OCI-M1 (cell line): ENCODE measurements at places on chromosomes 7 and 10.
A peak's percentile ranks its signal among the peaks of the same experiment; 100 is the strongest.

DNA sequence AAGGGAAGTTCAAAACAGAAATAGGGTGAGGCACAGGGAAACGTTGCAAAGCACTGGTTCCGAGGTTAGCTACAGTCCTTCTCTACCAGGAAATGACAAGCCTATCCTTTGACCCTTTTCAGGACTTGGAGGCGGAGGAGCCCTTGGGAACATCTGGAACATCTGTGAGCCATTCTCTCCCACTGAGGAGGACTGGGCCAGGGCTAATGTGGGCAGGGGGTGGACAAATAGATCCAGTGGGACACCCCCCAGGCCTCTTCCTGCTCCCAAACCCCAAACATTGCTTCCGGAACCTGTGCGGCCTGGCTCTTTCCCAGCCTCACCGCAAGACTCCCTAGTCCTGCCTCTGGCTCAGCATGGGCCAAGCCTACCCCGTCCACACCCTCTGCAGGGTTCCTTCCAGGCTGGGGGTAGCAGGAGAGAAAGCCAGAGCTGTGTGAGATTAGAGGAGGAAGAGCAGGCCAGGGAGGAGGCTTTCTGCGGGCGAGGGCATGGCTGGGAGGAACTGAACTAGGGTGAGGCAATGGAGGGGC lies 36.5 kb downstream of the GHRHR start:
- DNase-seq = peak; percentile 11

DNA sequence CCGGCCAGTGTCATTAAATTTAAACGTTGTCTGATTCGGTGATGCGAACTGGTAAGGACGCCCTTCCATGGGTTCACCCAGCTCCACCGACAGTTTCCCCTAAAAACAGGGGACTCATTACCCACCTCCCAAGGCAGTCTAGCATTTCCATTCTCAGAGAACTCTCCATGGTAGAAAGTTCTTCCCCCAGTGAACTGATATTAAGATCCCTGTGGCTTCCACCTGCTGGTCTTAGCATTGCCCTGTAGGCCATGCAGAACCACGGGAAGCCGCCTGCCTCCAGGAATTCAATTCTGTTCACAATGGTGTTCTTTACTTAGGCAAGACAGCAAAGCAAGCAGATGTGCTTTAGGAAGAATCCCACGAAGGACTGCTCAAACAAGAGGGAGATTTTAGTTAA lies 128.9 kb upstream of the NANOS1 start:
- DNase-seq = no peak

GRCh38 chr10:17003651-17004286 lies 125.8 kb downstream of the CUBN start:
- DNase-seq = no peak

- no peak for DNase-seq
Observed at GRCh38 chr7:44519546-44519945, 21.6 kb downstream of the NPC1L1 start.

DNA sequence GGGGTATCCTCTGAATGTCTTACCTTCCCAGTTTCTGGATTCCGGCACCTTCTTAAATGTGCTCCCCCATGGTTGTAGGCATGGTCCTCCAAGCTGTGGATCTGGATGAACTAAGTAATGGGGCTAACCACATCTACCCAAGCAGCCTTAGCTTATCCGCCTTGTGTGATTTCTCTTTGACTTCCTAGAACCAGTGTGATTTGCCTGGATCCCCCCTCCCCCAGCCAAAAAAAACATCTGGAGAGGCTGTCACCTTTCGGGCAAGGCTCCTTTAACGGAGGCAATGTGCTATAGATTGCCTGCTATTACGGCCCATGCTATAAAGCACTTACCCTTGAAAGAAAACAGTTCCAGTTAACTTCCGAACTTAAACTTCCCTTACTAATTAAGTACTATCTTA lies 33.9 kb downstream of the C1GALT1 start:
- no peak for DNase-seq

DNA sequence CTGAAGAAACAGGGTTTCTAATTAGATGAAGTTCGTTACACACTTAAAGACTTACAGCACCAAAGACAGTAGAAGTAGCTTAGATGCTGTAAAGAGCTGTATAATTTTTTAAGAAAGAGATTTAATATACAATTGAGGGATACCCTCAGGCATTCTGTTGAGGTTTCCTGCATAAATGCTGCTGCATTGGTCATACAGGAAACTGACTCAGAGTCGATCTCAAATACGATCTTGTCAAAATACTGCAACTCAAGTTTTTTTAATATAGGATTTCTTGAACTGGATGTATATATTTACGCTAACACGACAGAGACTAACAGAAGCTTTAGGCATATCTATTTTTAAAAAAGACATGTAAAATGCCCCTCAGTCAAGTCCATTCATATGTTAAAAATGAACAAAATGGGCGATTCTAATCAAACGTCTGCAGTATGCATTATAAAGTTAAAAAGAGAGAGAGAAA lies 2.4 kb upstream of the ARID5B start:
- peak; percentile 77 for DNase-seq

- DNase-seq = no peak
Observed at GRCh38 chr7:133117452-133117851, 35.6 kb upstream of the CHCHD3 start.

GRCh38 chr7:84196084-84196503 lies 1.5 kb upstream of the SEMA3A start:
- peak; percentile 74 for DNase-seq

DNA sequence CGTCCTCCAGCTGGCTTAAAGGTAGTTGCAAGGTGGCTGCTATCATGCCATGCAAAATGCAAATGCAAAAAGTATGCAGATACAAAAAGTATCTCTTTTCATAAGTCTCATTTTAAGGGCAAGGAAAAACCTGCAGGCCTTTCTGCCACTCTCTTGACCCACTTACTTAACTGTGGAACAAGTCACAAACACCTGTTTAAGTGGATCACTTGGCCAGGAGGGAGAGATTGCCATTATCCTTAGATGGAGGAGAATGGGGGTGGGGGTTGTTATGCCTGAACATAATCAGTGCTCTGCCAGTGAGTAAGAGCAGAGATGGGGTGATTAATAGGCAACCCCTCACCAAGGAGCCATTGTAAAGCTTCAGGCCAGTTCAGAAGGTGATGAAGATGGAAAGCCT lies 25.1 kb upstream of the HERPUD2 start:
- no peak for DNase-seq

- DNase-seq = no peak
Observed at GRCh38 chr7:155227004-155227787, 70.5 kb upstream of the INSIG1 start.

- no peak for DNase-seq
Observed at GRCh38 chr7:146702898-146703297, 586.3 kb downstream of the CNTNAP2 start.

- no peak for DNase-seq
Observed at GRCh38 chr10:26679588-26679987, 17.9 kb upstream of the PDSS1 start.

- peak; percentile 87 for DNase-seq
Observed at GRCh38 chr7:140242057-140243031, 65.6 kb upstream of the KDM7A start.

DNA sequence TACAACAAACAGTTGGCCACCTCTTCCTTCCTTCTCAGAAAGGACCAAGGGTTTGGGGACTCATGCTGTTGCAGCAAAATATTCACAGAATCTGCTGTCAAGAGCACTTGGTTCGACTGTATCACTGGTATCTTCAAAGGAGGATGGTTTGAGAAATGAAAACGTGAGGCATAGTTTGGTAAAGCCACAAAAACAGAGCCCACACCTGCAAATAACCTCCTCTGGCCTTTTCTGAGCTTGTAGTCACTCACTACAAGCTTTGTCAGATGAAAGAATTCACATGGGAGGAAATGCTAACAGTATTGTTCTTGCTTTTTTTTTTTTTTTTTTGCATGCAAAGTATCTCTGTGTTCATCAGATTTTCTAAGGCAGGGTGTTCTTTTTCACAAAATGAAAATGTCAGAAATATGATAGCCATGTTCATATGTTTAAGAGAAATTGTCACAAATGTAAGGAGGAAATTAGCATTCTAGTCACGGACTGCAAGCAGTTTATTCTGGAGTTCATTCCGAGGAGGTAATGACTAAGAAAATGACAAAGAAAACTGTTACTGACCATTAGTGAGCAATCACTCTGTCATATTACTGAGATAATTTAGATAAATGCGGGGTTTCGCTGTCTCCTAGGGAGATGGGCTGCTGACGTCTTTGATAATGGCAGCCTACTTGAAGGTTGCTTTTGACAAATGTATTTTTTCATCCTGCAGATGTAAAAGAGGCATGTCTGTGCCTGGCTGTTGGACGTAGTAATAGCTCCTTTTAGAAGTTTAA lies 117.8 kb upstream of the MYO3A start:
- no peak for DNase-seq

DNA sequence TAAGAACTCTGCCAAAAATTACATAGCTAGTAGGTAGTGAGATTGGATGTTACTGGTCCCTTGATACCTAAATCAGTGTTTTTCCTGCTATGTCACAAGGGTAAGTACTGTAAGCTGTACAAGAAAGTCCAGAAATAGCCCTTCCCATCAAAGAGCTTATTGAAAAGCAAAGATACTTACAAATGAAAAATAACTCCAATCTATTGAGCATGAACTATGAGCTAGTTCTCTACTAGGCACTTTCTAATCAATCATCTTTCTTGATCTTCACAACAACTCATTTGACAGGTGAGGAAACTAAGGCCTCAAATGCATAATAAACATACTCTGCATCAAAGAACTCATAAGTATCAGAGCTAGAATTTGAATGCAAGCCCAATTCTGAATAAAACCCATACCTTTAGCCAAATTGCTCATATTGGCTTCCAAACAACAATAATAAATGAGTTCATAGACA lies 249.8 kb upstream of the TCF7L2 start:
- no peak for DNase-seq

GRCh38 chr7:132466367-132466766 lies 109.9 kb downstream of the PLXNA4 start:
- DNase-seq = no peak

DNA sequence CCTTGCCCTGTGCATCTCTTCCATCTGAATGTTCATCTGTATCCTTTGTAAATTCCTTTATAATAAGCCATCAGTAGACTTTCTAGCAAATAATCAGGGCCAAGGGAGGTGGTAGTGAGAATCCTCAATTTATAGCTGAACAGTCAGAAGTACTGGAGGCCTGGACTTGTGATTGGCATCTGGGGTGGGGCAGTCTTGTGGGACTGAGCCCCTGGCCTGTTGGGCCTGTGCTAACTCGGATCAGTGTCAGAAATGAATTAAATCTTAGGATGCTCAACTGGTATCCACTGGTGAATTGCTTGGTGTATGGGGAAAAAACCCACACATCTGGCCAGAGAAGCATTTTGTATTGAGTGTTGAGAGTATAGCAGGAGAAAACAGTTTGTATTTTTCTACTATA lies 481.8 kb downstream of the GLRX3 start:
- DNase-seq = no peak

DNA sequence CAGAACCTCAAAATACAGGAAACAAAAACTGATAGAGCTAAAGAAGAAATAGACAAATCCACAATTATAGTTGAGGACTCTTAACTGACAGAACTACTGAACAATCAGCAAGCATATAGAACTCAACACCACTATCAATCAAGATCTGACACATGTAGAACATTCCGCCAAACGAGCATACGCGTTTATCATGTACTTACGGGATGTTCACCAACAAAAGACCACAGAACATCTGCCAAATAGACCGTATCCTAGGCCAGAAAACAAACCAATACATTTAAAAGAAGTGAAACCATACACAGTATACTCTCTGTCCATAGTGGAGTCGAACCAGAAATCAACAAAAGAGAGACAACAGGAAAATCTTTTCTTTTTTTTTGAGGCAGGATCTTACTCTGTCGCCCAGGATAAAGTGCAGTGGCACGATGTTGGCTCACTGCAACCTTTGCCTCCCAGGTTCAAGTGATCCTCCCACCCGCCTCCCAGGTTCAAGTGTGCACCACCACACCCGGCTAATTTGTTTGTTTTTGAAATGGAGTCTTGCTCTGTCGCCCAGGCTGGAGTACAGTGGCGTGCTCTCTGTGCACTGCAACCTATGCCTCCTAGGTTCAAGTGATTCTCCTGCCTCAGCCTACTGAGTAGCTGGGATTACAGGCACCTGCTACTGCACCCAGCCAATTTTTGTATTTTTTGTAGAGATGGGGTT lies 5.1 kb downstream of the GNA12 start:
- DNase-seq = peak; percentile 5

GRCh38 chr10:68099736-68100135 lies 9.6 kb upstream of the MYPN start:
- DNase-seq = no peak

- peak; percentile 61 for DNase-seq
Observed at GRCh38 chr7:16098585-16099179, 322.7 kb downstream of the CRPPA start.

- DNase-seq = no peak
Observed at GRCh38 chr7:33044986-33045385, 17.6 kb downstream of the NT5C3A start.

- no peak for DNase-seq
Observed at GRCh38 chr10:68877482-68878110, 23.5 kb upstream of the DDX50 start.

DNA sequence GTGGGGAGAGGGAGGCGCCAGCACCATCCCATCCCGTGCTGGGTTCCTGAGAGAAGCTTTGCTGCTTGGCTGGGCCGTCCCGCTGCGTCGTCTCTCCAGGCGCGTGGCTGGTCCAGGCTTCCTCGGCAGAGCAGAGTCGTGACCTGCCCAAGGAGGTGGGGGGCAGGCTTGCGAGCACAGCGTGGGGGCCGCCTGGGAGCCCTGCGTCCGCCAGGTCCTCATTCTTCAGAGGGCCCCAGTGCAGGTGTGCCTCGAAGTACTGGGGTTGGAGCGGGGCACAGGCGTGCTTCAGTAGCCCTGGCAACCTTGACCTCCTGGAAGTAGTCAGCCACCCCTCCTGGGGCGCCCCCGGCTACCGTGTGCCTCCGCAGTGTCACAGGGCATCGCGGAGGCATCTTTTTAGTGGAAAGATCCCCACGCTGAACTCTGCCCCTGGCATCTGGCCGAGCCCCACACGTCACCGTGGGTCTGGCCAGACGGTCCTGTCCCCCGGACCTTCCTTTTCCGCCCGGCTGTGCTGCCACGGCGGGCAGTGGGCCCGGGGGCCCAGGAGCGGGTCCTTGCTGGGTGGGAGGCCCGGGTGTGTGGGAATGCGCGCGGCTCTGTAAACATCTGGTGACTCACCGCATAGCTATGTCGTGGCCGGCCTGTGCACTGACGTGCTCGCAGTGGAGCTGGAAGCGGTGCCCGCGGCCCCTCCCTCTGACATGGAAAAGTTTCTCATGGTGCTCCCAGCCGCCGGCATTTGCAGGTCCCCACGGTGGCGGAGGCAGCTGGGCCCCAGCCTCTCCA lies 6.4 kb downstream of the MAFK start:
- no peak for DNase-seq
